ENCODE measurements at places on chromosomes 12 and 14. TPM values are rescaled to one million over a fixed set of nuclear protein-coding genes. Genes with fewer than 3 reads are reported as not detected.

DNA sequence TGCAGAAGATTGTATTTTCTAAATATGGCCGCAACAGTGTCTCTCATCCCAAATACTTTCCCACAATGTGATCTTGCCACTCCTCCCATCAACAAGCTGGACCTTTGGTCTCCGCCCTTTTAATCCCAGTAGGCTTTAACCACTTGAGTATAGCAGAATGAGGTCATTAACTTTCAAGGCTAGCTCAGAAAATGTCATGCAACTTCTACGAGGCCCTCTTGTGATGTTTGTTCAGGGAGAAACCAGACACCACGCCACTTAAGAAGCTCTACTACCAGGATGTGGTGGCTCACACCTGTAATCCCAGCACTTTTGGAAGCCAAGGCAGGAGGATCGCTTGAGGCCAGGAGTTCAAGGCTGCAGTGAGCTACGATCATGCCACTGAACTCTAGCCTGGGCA is 20.1 kb upstream of the OR6J1 start:
- no peak overlapping the region for H3K4me3 ChIP-seq
- DNase-seq = no peak
- no peak overlapping the region for H3K27ac ChIP-seq

DNA sequence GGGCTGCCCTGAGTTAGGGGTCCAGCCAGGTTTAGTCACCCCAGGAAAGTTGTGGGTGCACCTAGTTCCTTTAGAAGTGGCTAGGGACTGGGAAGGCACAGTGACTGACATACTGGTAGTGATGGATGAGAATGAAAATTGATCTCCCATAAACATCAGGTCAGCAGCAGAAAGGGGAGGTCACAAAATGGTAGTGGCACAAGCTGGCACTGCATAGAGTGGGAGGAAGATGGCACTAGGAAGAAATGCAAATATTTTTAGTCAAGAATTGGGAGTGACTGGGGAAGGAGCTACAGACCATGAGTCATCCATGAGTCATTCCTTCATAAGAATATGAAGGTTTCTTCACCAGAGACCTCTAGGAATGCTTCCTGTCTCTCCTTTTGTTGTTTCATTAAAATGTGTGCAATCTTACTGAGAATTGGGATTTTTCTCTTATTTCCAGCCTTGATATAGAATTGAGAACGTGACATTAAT is 198.3 kb upstream of the AMIGO2 start:
- H3K4me1 ChIP-seq = peaks cover 77% of the 10 kb centered on the region
- H3K36me3 ChIP-seq = no peaks in the 10 kb centered on the region
- no peaks in the 10 kb centered on the region for H3K27me3 ChIP-seq
- no peak overlapping the region for H3K4me3 ChIP-seq
- H3K27ac ChIP-seq = peak overlapping the region; percentile 86
- no peak for DNase-seq

DNA sequence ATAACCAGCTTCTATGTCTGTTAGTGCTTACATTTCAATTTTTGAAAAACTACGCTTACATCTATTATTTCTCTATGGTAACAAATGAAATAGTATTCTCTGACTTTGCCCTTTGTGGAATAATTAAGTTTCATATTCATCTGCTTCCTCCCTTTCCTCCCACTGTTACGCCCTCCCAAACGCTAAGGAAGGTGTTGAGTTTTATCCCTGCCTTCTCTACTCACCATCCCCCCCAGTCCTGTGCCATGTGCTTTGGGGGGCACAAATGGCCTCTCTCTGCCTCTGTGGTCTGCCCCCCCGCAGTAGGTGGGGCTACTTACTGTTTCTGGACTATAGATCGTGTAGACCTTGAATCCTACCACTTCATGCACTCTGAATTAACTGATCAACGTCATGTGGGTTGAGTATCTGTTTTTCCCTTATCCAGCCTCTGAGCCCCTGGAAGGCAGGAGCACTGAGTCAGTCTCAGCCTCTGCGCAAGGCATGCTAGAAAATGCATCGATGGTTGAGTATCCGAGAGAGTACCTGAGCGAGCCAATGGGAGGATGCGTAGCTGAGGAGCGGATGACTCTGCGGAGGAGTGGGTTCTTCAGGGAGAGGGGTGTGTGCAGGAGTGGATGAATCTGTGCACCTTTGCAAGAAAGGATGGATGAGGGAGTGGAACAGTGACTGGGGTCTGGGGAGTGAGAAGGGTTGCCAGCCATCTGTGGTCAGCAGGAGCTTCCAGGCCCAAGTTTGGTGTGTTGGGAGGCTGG is 114.5 kb upstream of the RTL1 start:
- H3K4me3 ChIP-seq = no peak overlapping the region
- no peaks in the 10 kb centered on the region for H3K27me3 ChIP-seq
- H3K27ac ChIP-seq = no peak overlapping the region
- no peaks in the 10 kb centered on the region for H3K4me1 ChIP-seq
- H3K36me3 ChIP-seq = no peaks in the 10 kb centered on the region

DNA sequence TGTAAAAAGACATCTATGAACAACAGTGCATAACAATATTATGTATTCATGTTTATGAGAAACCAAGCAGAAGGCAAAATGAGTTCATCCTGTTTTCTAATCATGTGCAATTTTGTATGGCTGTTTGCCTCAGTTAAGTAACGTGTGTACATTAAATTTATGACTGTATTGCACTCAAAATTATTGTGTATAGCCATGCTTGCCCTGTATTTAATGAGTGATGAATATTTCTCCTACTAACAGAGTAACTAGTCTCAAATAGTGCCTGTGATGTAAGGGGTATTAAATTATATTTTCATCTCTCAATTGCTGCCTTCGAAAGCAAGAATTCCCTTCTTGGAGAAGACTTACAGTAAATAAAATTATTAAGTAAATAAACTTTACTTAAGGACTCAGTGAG is 154.2 kb downstream of the NOVA1 start:
- H3K27me3 ChIP-seq = no peaks in the 10 kb centered on the region

DNA sequence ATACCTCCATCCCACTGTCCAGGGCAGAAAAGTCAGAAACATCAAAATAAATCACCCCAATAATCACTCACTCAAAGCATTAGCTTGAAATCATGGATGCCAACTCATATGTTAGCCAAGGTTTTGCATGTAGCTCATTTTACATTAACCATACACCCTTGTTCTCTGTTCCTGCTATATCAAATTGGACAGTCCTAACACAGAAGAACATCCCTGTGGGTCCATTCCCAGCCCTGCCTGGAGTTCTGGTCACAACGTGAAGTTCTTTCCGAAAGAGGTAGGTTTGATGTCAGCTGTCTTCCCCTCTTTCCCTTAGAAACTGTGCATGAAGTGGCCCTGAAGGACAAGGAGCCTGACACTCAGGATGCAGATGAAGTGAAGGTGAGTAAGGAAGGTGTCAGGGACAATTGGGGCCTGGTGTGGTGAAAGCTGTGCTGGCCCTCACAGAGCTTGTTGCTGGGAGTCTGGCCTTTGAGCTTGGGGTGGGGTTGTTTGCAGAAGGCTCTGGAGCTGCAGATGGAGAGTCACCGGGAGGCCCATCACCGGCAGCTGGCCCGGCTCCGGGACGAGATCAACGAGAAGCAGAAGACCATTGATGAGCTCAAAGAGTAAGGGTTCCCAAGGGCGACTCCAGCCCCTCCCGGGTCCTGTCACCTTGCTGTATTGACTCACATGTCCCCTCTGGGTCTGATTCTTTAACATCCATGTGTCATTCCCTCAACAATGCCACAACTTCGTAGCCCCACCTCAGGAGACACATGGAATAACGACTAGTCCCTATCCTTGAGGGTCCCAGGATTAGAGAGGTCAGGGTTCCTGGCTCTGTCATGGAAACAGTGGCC is 15.0 kb upstream of the PIP4K2C start:
- H3K36me3 ChIP-seq = no peaks in the 10 kb centered on the region
- no peaks in the 10 kb centered on the region for H3K4me1 ChIP-seq
- no peak overlapping the region for H3K27ac ChIP-seq
- no peak for DNase-seq

DNA sequence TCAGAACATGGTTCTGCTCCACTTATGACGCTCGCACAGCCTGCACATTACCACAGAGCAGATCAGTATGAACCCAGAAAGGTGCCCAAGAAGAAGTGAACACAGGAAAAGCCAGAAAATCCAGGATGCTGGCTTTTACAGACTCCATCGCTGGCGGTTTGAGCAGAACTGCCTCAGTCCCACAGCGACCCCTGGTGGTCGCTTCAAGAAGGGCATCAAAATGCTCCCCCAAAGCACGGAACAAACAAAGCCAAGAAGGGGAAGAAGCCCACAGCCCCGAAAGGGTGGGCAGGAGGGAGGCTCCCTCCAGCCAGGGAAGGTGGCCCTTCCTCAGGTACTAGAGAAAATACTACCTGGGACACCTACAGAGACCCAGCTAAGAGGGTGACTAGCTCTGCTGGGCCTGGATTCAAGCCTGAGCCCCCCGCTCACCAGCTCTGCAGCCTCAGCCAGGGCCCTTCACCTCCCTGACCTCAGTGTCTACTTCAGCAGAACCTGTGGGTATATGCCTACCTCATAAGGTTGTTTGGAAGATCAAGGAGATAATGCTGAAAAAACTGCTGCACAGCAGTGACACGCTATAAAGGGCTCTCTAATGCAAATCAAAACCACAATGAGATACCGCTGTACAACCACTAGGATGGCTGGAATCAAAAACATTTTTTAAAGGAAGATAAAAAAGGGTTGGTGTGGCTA is 98.1 kb downstream of the NCOR2 start:
- H3K4me3 ChIP-seq = no peak overlapping the region
- H3K27ac ChIP-seq = no peak overlapping the region
- no peaks in the 10 kb centered on the region for H3K27me3 ChIP-seq
- no peak for DNase-seq
- H3K36me3 ChIP-seq = peaks cover 82% of the 10 kb centered on the region

- peak overlapping the region; percentile 99 for H3K27ac ChIP-seq
- H3K36me3 ChIP-seq = peaks cover 39% of the 10 kb centered on the region
- DNase-seq = no peak
- H3K4me1 ChIP-seq = peaks cover 60% of the 10 kb centered on the region
- peak overlapping the region; percentile 94 for H3K4me3 ChIP-seq
- no peaks in the 10 kb centered on the region for H3K27me3 ChIP-seq
These were observed 49.5 kb downstream of the PPP2R5C start for GRCh38 chr14:101810897-101811621.

- DNase-seq = no peak
- peak overlapping the region; percentile 90 for H3K4me3 ChIP-seq
- peaks cover 40% of the 10 kb centered on the region for H3K4me1 ChIP-seq
- peak overlapping the region; percentile 96 for H3K27ac ChIP-seq
These were observed 612 bp downstream of the TRAPPC6B start for GRCh38 chr14:39169541-39169900.

DNA sequence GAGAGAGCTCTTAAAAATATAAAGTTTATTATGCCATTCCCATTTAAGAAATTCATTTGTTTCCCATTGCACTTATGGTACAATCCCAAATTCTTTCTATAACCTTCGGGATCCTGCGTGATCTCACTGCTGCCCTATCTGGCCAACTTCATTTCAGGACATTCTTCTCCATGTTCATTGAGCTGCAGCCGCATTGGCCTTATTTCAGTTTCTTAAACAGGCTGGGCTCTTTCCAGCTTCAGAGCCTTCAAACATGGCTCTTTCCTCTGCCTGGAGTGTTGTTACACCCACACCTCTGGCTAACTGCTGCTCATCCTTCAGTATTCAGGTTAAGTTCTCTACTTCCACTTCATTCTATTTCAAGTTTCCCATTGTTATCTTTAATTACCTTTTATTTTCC is 58.5 kb upstream of the LRTM2 start:
- peaks cover 7% of the 10 kb centered on the region for H3K4me1 ChIP-seq
- no peak overlapping the region for H3K27ac ChIP-seq
- peaks cover 34% of the 10 kb centered on the region for H3K36me3 ChIP-seq

DNA sequence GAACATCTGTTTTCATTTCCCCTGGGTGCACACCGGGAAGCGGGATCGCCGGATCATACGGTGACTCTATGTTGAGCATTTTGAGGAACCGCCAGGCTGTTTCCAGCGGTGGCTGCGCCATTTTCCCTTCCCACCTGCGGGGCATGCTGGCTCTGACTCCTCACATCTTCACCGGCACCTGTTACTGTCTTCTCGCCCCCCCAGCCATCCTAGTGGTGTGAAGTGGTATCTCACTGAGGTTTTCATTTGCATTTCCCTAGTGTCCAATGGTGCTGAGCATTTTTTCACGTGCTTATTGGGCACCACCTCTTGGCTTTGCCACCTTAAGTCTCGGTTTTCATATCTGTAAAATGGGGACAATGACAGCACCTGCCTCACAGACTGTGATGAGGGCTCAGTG is 44.1 kb upstream of the EML1 start:
- peaks cover 35% of the 10 kb centered on the region for H3K27me3 ChIP-seq
- no peaks in the 10 kb centered on the region for H3K36me3 ChIP-seq
- no peak overlapping the region for H3K4me3 ChIP-seq
- H3K27ac ChIP-seq = no peak overlapping the region

DNA sequence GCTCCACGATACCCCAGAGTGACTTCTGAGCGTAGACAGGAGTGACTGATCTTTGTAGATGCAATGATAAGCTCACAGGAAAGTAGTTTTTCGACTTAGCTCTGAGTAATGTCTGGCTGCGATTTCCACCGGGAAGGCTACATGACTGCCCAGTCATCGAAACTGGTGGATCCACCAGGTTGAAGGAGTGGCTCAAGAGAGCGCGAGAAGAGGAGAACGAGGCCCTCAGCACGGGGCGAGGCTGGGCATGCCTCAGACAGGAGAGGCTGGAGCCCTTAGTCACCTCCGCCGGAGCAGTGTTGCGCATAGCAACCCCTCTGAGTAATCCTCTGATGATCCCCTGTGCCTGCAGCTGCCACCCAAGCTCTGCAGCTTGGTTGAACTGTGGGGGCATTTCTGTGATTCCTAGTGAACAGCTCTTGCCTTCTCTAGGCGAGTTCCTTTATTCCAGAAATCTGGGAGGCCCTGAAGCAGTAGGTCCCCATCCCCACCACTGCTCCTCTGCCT is 25.6 kb downstream of the ELK3 start:
- peak overlapping the region; percentile 14 for H3K27ac ChIP-seq
- no peak overlapping the region for H3K4me3 ChIP-seq
- peaks cover 18% of the 10 kb centered on the region for H3K4me1 ChIP-seq

GRCh38 chr12:39145175-39145999 is 240.0 kb upstream of the CPNE8 start:
- no peaks in the 10 kb centered on the region for H3K36me3 ChIP-seq
- peaks cover 1% of the 10 kb centered on the region for H3K4me1 ChIP-seq
- no peak overlapping the region for H3K27ac ChIP-seq
- H3K27me3 ChIP-seq = peaks cover 15% of the 10 kb centered on the region
- DNase-seq = peak; percentile 39

- no peaks in the 10 kb centered on the region for H3K36me3 ChIP-seq
- H3K27ac ChIP-seq = no peak overlapping the region
- H3K4me1 ChIP-seq = no peaks in the 10 kb centered on the region
These were observed 274.1 kb downstream of the ADAMTS20 start for GRCh38 chr12:43277651-43278540.

- H3K27ac ChIP-seq = no peak overlapping the region
- H3K4me3 ChIP-seq = no peak overlapping the region
- H3K4me1 ChIP-seq = peaks cover 4% of the 10 kb centered on the region
- peaks cover 10% of the 10 kb centered on the region for H3K27me3 ChIP-seq
- no peaks in the 10 kb centered on the region for H3K36me3 ChIP-seq
These were observed 7.4 kb upstream of the SLC25A29 start for GRCh38 chr14:100313464-100314230.

GRCh38 chr12:123142518-123142840 is 8.4 kb downstream of the PITPNM2 start:
- peaks cover 7% of the 10 kb centered on the region for H3K4me1 ChIP-seq
- peaks cover 2% of the 10 kb centered on the region for H3K27me3 ChIP-seq
- H3K4me3 ChIP-seq = no peak overlapping the region

- no peak overlapping the region for H3K27ac ChIP-seq
- peaks cover 2% of the 10 kb centered on the region for H3K4me1 ChIP-seq
- no peak for DNase-seq
- H3K4me3 ChIP-seq = no peak overlapping the region
- H3K27me3 ChIP-seq = no peaks in the 10 kb centered on the region
These were observed 25.0 kb upstream of the SLC17A8 start for GRCh38 chr12:100331871-100332270.

Gene ANO2
- not detected for total RNA-seq

Gene KRT83
- not detected for total RNA-seq

Gene SLC25A47
- total RNA-seq = not detected

Gene NUP37
- total RNA-seq = 93.9 TPM
